ENCODE measurements at places on chromosomes 1 and 21. TPM values are rescaled to one million over a fixed set of nuclear protein-coding genes. Genes with fewer than 3 reads are reported as not detected.

DNAH14 gene
- polyA plus RNA-seq = 19.5 TPM

ELF3 gene
- 40.7 TPM for polyA plus RNA-seq

GFI1 gene
- polyA plus RNA-seq = 0.26 TPM

PKP1 gene
- 0.09 TPM for polyA plus RNA-seq

DNA sequence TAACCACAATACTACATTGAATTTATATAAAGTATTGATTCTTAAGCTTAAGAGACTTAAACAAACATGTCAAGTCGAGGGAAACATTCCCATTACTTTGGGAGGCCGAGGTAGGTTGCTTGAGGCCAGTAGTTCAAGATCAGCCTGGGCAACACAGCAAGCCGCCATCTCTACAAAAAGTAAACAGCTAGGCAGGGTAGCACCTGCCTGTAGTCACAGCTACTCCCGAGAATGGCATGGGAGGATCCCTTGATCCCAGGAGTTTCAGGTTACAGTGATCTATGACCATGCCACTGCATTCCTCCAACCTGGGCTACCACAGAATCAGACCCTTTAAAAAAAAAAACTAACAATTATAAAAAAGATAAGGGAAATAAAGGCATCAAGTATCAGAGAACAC is 50.4 kb downstream of the EIF4G3 start:
- no peak for DNase-seq

DNA sequence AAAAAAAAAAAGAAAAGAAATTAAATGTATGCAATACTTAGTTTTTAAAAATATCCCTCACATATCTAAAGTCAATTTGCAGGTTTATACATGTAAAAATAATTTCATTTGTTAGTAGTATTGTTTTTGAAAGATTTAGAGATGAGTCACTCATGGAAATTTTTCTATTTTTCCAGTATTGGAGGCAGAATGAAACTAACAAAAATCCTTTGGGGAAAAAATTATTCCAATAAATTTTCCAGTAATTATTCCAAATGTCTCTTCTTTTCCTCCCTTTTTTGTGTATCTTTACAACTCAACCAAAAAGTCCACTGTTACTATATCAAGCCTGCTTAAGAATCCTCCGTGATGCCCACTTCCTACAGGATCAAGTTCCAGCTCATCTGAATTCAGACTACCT is 29.9 kb downstream of the MPZL1 start:
- no peak for DNase-seq

- DNase-seq = no peak
Observed at GRCh38 chr21:26801498-26801897, 43.7 kb downstream of the ADAMTS1 start.
